Right lung (tissue), 10 donors: ENCODE measurements at places on chromosomes 2 and 18. TPM values are rescaled to one million over a fixed set of nuclear protein-coding genes. Genes with fewer than 3 reads are reported as not detected.

Gene MARCO
- 0.31 TPM for polyA plus RNA-seq

Gene GPR45
- polyA plus RNA-seq: 0.13 TPM

Gene GREB1
- polyA plus RNA-seq: 18.5 TPM

Gene RAMP1
- 9.0 TPM for polyA plus RNA-seq

Gene MEIS1
- 145 TPM for polyA plus RNA-seq

Gene GAL3ST2
- polyA plus RNA-seq: 0.27 TPM

Gene C1GALT1C1L
- 2.8 TPM for polyA plus RNA-seq

Gene PPP1R1C
- polyA plus RNA-seq: 1.6 TPM

Gene IKZF2
- polyA plus RNA-seq: 15.5 TPM

Gene ATL2
- 73.0 TPM for polyA plus RNA-seq

Gene NMUR1
- 0.34 TPM for polyA plus RNA-seq

Gene SLC30A3
- 0.43 TPM for polyA plus RNA-seq

Gene ADCYAP1
- polyA plus RNA-seq: 0.13 TPM

Gene ACMSD
- polyA plus RNA-seq: 0.78 TPM

Gene PLEKHH2
- 142 TPM for polyA plus RNA-seq

Gene GCG
- polyA plus RNA-seq: not detected
